ENCODE measurements at places on chromosomes 16 and 17.

GRCh38 chr17:50153650-50154575 lies 3.4 kb upstream of the PPP1R9B start:
- DNase-seq, result no peak

- DNase-seq, result no peak
Observed at GRCh38 chr16:81797443-81797842, 18.4 kb downstream of the PLCG2 start.

GRCh38 chr17:2863204-2863603 lies 67.0 kb downstream of the RAP1GAP2 start:
- DNase-seq, result no peak

GRCh38 chr17:54882950-54883349 lies 17.7 kb upstream of the TOM1L1 start:
- no peak for DNase-seq

- DNase-seq, result no peak
Observed at GRCh38 chr17:68198931-68199836, 48.7 kb upstream of the AMZ2 start.

GRCh38 chr17:8141741-8142140 lies 10.5 kb downstream of the PER1 start:
- DNase-seq, result no peak

DNA sequence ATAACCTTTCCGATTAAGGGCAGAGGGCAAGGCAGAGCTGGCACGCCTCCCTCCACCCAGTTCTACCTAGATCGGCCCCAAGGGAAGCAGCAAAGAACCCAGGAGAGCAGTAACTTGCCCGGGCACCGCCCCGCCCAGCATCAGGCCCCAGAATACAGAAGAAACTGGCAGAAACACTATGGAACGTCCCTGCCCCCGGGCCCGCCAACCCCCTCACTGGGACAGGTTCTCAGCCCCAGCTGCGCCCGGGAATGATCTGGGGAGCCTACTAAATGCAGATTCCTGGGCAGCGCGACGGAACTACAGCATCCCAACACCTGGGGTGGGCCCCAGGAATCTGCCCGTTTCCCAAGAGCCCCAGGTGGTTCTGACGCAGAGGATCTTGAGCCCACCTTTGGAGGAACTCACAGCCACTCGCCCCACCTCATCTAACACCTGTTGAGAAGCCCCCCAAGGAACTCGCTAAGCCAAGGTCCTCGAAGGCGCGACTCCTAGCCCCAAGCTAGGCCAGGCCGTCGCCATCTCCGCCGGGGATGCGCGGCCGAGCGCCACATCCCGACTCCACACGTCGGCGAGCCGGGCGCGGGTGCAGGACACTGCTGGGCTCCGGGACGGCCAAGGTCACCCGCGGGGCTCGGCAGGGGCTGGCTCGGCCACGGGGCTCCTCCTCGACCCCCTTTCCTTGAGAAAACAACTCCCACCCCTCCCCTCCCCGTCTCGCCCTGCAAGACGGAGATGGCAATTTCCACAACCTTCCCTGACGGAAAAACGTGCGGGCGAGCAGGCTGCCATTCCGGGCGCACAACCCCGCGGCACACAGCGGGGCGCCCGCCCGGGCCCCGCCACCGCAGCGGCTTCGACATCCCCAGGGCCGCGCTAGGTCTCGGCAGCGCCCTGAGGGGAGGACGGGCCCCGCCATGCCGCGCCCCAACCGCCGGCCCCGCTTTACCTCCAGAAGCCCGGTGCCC lies 913 bp downstream of the CDIP1 start:
- no peak for DNase-seq

- DNase-seq, result no peak
Observed at GRCh38 chr16:12173121-12173520, 196.6 kb downstream of the SNX29 start.

GRCh38 chr17:80427366-80428282 lies 12.7 kb downstream of the ENDOV start:
- no peak for DNase-seq

- DNase-seq, result no peak
Observed at GRCh38 chr16:88058136-88058535, 106.9 kb downstream of the BANP start.

- DNase-seq, result no peak
Observed at GRCh38 chr16:4989391-4990006, 31.4 kb downstream of the SEC14L5 start.

- no peak for DNase-seq
Observed at GRCh38 chr16:19145010-19145409, 23.0 kb upstream of the SYT17 start.

- no peak for DNase-seq
Observed at GRCh38 chr16:4370570-4371356, 885 bp upstream of the VASN start.

DNA sequence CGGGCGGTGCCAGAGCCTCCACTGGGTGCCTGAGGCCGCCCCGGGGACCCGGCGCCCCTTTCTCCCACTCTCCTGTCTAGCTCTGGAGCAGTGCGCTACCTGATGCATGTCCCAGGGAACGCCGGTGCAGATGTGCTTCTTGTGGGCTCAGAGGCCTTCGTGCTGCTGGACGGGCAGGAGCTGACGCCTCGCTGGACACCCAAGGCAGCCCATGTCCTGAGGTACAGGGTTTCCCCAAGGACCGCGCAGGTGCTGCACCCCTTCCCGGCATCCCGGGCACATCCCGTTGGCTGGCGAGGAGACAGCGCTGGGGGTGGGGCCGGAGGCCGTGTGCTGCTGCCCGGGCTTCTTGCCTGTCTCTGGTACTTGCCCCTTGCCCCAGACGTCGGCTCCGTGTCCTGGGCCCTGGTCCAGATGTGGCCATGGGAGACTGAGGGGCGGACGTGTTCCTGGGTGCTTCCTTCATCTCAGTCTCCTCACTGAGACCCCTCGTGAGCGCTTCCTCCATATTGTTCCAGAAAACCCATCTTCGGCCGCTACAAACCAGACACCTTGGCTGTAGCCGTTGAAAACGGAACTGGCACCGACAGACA lies 12.5 kb downstream of the RGS11 start:
- no peak for DNase-seq

GRCh38 chr16:85824161-85825135 lies 25.0 kb downstream of the COX4I1 start:
- no peak for DNase-seq

GRCh38 chr17:21297597-21297996 lies 13.1 kb downstream of the MAP2K3 start:
- DNase-seq, result no peak

GRCh38 chr17:73532421-73532901 lies 111.8 kb downstream of the SDK2 start:
- no peak for DNase-seq

DNA sequence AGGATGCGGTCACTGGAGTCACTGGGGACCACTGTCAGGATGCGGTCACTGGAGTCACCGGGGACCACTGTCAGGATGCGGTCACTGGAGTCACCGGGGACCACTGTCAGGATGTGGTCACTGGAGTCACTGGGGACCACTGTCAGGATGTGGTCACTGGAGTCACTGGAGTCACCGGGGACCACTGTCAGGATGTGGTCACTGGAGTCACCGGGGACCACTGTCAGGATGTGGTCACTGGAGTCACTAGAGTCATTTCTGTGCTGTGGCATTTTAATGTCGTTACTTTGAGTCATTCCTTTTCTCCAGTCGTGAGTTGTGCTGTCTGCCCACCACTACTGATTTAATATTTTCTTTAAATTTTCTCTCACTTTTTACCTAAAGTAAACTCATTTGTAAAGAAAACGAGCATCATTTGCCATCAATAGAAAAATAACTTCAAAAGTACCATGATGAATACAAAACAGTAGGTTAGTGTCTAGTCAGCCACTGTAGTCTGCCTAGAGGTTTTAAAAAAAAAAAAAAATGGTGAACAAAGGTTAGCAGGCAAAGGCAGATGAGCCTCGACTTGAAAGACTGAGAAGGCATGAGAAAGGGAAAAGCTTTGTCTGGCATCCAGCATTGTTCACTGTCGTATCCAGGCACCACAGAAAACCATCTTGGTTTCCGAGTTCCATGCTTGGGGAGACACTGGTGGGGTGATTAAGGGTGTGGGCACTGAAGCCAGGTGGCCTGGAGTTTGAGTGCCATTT lies 346.6 kb downstream of the SNX29 start:
- no peak for DNase-seq

GRCh38 chr16:27027971-27028370 lies 38.8 kb upstream of the C16orf82 start:
- DNase-seq, result no peak
